Hair follicular keratinocyte (primary cell): ENCODE measurements at places on chromosomes 4 and X. TPM values are rescaled to one million over a fixed set of nuclear protein-coding genes. Genes with fewer than 3 reads are reported as not detected.

POLN gene
- 0.53 and 0.78 TPM in 2 replicates for total RNA-seq

SLC10A4 gene
- not detected in 2 replicates for total RNA-seq

ARHGAP24 gene
- total RNA-seq, result 2.1 and 2.3 TPM in 2 replicates

MCF2 gene
- total RNA-seq, result 0.08 and 3.0 TPM in 2 replicates

VBP1 gene
- total RNA-seq, result 50.2 and 68.5 TPM in 2 replicates

IL3RA gene
- total RNA-seq, result not detected in 2 replicates

HPGD gene
- total RNA-seq, result 0.39 TPM in 1 of 2 replicates, not detected in the other

ARMCX6 gene
- 19.2 and 24.8 TPM in 2 replicates for total RNA-seq

FHIP1A gene
- 17.2 and 18.8 TPM in 2 replicates for total RNA-seq

CYP4V2 gene
- 5.5 and 8.5 TPM in 2 replicates for total RNA-seq

RASL11B gene
- total RNA-seq, result 1.6 and 3.1 TPM in 2 replicates

SERTM2 gene
- not detected in 2 replicates for total RNA-seq

AKAP4 gene
- not detected in 2 replicates for total RNA-seq

ARHGAP6 gene
- 0.08 and 0.15 TPM in 2 replicates for total RNA-seq

CSAG1 gene
- total RNA-seq, result not detected in 2 replicates

AMBN gene
- not detected in 2 replicates for total RNA-seq

TBC1D19 gene
- total RNA-seq, result 6.9 and 11.9 TPM in 2 replicates

GALNTL6 gene
- total RNA-seq, result not detected in 2 replicates

ERAS gene
- total RNA-seq, result not detected in 2 replicates

BMP3 gene
- not detected in 2 replicates for total RNA-seq

DTHD1 gene
- not detected in 2 replicates for total RNA-seq

CXCL9 gene
- total RNA-seq, result not detected in 2 replicates

CT45A5 gene
- total RNA-seq, result not detected in 2 replicates

TRIML2 gene
- 0.47 and 0.95 TPM in 2 replicates for total RNA-seq

ENPEP gene
- total RNA-seq, result not detected in 2 replicates

NEIL3 gene
- total RNA-seq, result 3.8 and 11.7 TPM in 2 replicates

SPIN4 gene
- total RNA-seq, result 5.5 and 5.7 TPM in 2 replicates

ZNF595 gene
- 2.7 and 5.3 TPM in 2 replicates for total RNA-seq

ANXA10 gene
- total RNA-seq, result not detected in 2 replicates

ARSD gene
- 5.2 and 11.9 TPM in 2 replicates for total RNA-seq

XAGE1A gene
- not detected in 2 replicates for total RNA-seq

CITED1 gene
- total RNA-seq, result not detected in 2 replicates

RHOH gene
- not detected in 2 replicates for total RNA-seq

PLAC1 gene
- total RNA-seq, result 0.42 and 1.2 TPM in 2 replicates

TMPRSS11A gene
- not detected in 2 replicates for total RNA-seq

MAOA gene
- 18.8 and 40.1 TPM in 2 replicates for total RNA-seq

LPAR4 gene
- not detected in 2 replicates for total RNA-seq

HSD17B13 gene
- not detected in 2 replicates for total RNA-seq

PPP4R3C gene
- not detected in 2 replicates for total RNA-seq

SHOX gene
- total RNA-seq, result not detected in 2 replicates

PNMA3 gene
- 0.04 and 0.08 TPM in 2 replicates for total RNA-seq

DRD5 gene
- not detected in 2 replicates for total RNA-seq

TKTL1 gene
- not detected in 2 replicates for total RNA-seq

LRCH2 gene
- 0.04 TPM in 1 of 2 replicates, not detected in the other for total RNA-seq

CXXC4 gene
- total RNA-seq, result not detected in 2 replicates

TRAM1L1 gene
- 0.68 and 1.2 TPM in 2 replicates for total RNA-seq

EREG gene
- 77.0 and 84.1 TPM in 2 replicates for total RNA-seq

HTN1 gene
- total RNA-seq, result not detected in 2 replicates

F8A3 gene
- total RNA-seq, result 1.1 and 4.0 TPM in 2 replicates

HSFX2 gene
- total RNA-seq, result not detected in 2 replicates

ARMCX2 gene
- total RNA-seq, result 25.9 and 45.7 TPM in 2 replicates

CFAP47 gene
- total RNA-seq, result not detected in 2 replicates

GAGE13 gene
- not detected in 2 replicates for total RNA-seq

SLC49A3 gene
- total RNA-seq, result not detected in 2 replicates

ADGRG4 gene
- total RNA-seq, result not detected in 2 replicates

S100G gene
- total RNA-seq, result not detected in 2 replicates

LRAT gene
- total RNA-seq, result 2.4 and 3.7 TPM in 2 replicates

ATP1B4 gene
- not detected in 2 replicates for total RNA-seq

SATL1 gene
- total RNA-seq, result under 0.01 TPM in 1 of 2 replicates, not detected in the other
